ENCODE measurements at places on chromosomes 6 and 20. TPM values are rescaled to one million over a fixed set of nuclear protein-coding genes. Genes with fewer than 3 reads are reported as not detected.

The BACH2 gene
- 0.69 TPM for total RNA-seq

The MCM9 gene
- total RNA-seq: 3.5 TPM

The PPP1R3G gene
- 1.4 TPM for total RNA-seq

The SYTL3 gene
- total RNA-seq: 1.8 TPM

The IPCEF1 gene
- not detected for total RNA-seq

The RAET1G gene
- total RNA-seq: 7.7 TPM

The SLC32A1 gene
- not detected for total RNA-seq

The C20orf202 gene
- not detected for total RNA-seq

The TPX2 gene
- total RNA-seq: 115 TPM

All from A549 treated with ZK216348 at 1 μM for 4 hours (cell line).